ENCODE measurements at places on chromosomes 5 and 9. TPM values are rescaled to one million over a fixed set of nuclear protein-coding genes. Genes with fewer than 3 reads are reported as not detected.

DNA sequence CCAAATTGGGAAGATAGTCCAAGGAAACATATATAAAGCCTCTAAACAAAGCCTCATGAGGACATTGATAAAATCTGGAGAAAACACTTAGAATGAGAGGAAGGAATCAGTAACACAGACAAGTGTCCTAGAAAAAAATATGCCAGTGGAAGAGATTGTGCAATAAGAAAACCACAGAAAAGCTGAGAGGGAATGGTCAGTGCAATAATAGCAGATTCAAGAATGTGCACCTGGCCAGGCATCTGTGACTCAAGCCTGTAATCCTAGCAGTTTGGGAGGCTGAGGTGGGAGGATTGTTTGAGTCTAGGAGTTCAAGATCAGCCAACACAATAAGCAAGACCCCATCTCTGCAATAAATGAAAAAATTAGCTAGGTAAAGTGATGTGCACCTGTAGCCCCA is 691.2 kb upstream of the CDH6 start:
- no peak for DNase-seq

GRCh38 chr5:40494631-40495236 is 185.0 kb upstream of the PTGER4 start:
- no peak for DNase-seq

DNA sequence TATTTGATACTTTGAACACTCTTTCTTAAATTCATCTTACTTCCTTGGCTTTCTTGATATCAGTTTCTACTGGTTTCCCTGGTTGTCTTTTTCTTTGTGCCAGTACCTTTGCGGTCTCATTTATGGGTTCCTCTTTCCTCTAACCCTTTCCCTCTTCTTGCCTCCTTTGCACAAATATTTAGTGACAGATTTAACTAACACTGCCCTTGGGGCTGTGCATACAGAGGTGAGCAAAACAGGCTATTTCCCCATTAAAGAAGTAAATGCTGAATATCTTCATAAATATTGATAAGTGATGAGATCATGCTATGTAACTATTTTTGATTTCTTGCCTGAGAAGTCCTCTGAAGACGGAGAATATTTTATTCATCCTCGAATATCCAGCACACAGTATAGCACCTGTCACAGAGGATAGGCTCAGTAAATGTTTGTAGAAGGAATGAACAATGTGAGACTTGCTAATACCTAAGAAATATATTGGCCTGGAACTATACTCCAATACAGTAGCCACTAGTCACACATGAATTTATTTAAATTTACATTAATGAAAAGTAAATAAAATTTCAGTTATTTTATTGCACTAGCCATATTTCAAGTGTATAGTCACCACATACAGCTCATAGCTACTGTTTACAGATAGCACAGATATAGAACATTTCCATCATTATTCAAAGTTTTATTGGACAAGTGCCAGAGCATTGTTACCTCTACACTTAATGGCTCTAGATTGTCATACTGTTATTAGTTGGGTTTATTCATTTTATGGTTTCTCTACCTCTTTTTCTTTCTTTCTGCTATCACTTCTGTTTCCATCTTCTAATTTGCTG is 90.4 kb downstream of the RIC1 start:
- DNase-seq = no peak

DNA sequence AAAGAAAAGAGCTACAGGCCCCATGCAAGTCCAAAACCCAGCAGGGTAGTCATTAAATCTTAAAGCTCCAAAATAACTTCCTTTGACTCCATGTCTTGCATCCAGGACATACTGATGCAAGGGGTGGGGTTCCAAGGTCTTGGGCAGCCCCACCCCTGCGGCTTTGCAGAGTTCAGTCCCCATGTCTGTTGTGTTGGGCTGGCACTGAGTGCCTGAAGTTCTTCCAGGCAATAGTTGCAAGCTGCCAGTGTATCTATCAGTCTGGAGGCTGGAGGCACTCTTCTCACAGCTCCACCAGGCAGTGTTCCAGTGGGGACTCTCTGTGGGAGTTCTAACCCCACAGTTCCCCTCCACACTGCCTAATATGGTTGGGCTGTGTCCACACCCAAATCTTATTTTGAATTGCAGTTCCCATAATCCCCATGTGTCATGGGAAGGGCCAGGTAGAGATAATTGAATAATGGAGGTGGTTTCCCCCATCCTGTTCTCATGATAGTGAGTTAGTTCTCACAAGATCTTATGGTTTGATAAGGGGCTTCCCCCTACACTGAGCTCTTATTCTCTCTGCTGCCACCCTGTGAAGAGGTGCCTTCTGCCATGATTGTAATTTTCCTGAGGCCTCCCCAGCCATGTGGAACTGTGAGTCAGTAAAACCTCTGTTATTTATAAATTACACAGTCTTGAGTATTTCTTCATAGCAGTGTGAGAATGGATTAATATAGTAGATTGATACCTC is 237.5 kb upstream of the ADRA1B start:
- no peak for DNase-seq

GRCh38 chr9:2059274-2059929 is 44.3 kb downstream of the SMARCA2 start:
- DNase-seq = no peak

- peak; percentile 14 for DNase-seq
These were observed 10.5 kb downstream of the CLTB start for GRCh38 chr5:176405656-176406435.

DNA sequence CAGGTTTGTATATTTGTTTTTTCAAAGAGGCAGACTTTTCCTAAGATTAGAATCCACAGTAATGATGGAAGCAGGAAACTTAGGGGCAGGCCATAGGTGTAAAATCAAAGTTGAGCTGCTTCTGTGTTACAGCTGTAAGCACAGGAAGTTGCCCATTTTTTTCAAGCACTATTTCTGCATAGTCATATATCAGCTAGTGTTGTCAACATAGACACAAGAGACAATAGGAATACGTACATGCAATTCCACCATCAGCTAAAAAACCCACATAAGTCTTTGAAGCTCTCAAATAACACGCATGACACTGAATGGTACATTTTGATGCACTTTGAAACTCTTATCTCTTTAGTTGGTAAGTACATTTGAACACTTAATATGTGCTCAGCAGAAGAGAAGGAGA is 20.2 kb upstream of the SMIM15 start:
- no peak for DNase-seq

DNA sequence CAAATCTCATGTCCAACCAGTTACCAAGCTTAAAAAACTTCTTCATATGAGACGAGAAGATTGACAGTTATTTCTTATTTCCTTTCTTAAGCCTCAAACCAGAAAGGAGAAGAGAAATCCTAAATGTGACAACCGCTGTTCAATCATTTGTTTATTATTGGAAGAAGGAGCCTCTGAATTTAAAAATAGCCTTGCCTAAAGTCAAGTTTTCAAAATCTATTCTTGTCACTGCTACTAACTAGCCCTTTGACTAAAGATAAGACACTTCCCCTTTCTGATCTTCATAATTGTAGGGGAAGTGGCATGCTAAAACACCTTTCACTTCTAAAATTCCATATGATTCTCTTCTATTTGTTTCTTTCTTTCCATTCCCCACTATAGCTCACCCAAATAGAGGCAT is 106.2 kb upstream of the EMB start:
- DNase-seq = no peak

DNA sequence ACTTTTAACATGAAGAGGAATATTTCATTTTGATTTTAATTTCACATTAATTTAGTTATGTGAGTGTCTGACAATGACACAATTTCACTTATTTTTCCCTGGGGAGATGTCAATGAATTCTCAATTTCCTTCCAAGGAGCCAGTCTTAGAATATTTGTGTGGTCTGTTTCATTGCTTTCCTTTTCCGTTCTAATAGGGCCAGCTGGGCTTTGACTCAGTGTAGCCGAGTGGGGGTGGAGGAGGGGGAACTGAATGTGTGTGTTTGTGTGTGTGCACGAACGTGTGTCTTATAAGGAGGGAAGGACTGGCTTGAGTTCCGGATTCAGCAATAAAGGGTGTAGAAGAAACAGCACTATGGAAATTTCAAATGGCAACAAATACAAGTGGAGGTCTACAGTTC is 100.0 kb downstream of the BASP1 start:
- DNase-seq = no peak

GRCh38 chr5:54655266-54655665 is 137.7 kb downstream of the SNX18 start:
- no peak for DNase-seq

DNA sequence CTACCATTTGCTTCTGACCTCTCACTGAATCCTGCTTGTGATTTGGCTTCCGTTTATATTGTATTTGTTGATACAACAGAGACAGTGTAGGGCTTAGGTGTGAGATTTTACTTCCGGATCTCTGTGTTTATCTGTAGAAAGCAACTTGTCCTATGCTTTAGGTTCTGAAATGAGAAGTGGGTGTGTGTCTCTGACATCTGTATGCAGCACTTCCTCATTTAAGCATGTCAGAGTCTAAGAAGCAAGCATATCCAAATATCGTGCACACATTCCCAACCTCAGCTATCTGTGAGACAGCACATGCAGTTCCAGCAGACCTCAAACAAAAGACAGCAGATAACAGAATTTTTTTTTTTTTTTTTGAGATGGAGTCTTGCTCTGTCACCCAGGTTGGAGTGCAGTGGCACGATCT is 16.3 kb downstream of the KLF9 start:
- DNase-seq = peak; percentile 30

GRCh38 chr9:109953813-109954497 is 174.0 kb downstream of the PALM2AKAP2 start:
- peak; percentile 12 for DNase-seq

DNA sequence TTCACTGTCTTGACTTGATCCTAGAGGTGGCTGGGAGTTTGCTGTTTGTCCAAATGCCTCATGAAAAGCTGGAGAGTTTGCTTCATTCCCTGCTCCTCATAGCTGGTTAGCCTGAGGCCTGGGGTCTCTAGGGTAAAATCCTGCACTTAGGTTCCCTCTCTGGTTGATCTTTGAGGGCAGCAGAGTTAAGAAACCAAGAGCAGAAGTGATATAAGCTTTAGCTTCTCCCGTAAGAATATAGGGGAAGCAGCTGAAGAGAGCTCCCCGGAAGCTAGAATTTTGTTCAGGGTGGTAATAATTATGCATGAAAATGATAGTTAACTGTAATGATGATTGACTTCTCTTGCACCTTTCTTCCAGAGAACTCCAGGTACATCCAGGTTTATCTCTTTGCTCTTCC is 1.4 kb downstream of the FAM53C start:
- DNase-seq = no peak

GRCh38 chr9:90774682-90775081 is 26.9 kb upstream of the SYK start:
- no peak for DNase-seq

DNA sequence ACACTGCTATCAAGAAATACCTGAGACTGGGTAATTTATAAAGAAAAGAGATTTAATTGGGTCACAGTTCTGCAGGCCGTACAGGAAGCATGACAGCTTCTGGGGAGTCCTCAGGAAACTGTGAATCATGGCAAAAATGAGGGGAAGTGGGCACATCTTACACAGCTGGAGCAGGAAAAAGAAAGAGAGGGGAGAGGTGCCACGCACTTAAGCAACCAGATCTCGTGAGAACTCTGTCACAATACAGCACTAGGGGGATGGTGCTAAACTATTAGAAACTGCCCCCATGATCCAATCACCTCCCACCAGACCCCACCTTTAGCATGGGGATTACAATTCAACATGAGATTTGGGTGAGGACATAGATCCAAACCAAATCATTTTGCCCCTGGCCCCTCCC is 105.5 kb upstream of the CPLX2 start:
- no peak for DNase-seq

- no peak for DNase-seq
These were observed 4.7 kb upstream of the CCL28 start for GRCh38 chr5:43416803-43417394.

GRCh38 chr5:56202483-56202882 is 30.6 kb downstream of the ANKRD55 start:
- no peak for DNase-seq

- no peak for DNase-seq
These were observed 81.4 kb upstream of the COL5A1 start for GRCh38 chr9:134560206-134560605.

GRCh38 chr5:57221049-57221568 is 47.2 kb downstream of the GPBP1 start:
- DNase-seq = peak; percentile 34

- DNase-seq = no peak
These were observed 205.2 kb upstream of the EDIL3 start for GRCh38 chr5:84589926-84590325.

- DNase-seq = no peak
These were observed 230.9 kb upstream of the KLF4 start for GRCh38 chr9:107720501-107720900.

GRCh38 chr9:10237584-10237983 is 375.2 kb downstream of the PTPRD start:
- no peak for DNase-seq

GRCh38 chr5:173534031-173534430 is 82.4 kb downstream of the BOD1 start:
- DNase-seq = no peak

DNA sequence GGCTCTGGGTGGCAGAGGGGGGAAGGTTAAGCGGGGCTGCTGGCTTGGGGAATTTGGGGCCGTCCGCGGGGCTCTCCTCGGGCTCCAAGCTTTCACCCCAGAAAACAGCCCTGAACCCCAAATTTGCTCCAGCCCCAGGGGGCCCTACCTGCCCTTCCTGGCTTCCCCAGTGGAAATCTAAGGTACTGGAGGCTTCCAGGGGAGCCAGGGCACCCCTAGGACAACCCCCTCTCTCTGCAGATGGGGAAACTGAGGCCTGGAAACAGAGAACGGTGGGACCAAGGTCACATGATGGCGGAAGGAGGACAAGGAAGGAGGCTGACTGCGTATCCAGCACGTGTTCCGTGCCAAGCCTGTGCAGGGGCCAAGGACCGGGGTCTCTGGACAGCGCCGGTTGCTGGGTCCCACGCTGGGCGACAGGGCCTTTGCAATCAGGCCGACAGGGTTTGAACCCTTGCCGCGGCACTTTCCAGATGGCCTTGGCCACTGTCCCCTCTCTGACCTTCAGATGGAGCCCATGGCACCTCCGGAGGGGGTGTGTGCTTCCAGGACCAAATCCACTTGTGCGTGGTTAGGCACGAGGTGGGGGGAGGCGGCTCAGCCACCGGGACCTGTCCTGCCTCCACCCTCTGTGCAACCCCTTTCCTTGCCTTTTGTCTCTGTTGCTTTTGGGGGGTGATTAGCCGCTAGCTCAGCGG is 183.1 kb downstream of the C9orf50 start:
- no peak for DNase-seq

GRCh38 chr5:135505973-135506372 is 29.8 kb downstream of the NEUROG1 start:
- no peak for DNase-seq

DNA sequence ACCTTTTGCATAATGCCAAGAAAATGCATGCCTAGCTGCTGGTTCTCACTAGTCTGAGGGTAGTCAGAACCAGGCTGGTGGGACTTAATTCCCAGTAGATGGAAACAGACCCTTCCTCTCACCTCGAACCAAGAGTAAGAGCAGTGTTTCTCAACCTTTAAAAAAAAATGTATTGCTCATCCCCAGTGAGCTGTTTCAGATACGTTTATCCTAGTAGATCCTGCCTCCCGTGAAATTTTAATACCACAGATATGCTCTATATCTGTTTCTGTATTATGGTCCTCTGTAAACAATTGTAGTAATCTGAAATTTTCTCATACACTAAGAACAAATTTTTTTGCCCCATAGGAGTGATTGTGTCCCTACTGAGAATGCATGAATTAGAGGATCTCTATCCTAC is 86.2 kb downstream of the TEK start:
- DNase-seq = no peak

Gene EPB41L4B
- total RNA-seq = 0.38 TPM

Gene CDH9
- total RNA-seq = not detected

Gene MSH3
- total RNA-seq = 14.3 TPM

Gene CCDC183
- 0.54 TPM for total RNA-seq

Gene SNCAIP
- not detected for total RNA-seq

Gene S100Z
- total RNA-seq = 0.36 TPM

Gene MORN5
- total RNA-seq = not detected

Gene EGFLAM
- total RNA-seq = 0.49 TPM

Gene MAMDC2
- total RNA-seq = not detected

Gene NEUROG1
- total RNA-seq = not detected

Gene WDR38
- not detected for total RNA-seq
